ENCODE measurements at places on chromosomes 1 and 21. TPM values are rescaled to one million over a fixed set of nuclear protein-coding genes. Genes with fewer than 3 reads are reported as not detected.

DNA sequence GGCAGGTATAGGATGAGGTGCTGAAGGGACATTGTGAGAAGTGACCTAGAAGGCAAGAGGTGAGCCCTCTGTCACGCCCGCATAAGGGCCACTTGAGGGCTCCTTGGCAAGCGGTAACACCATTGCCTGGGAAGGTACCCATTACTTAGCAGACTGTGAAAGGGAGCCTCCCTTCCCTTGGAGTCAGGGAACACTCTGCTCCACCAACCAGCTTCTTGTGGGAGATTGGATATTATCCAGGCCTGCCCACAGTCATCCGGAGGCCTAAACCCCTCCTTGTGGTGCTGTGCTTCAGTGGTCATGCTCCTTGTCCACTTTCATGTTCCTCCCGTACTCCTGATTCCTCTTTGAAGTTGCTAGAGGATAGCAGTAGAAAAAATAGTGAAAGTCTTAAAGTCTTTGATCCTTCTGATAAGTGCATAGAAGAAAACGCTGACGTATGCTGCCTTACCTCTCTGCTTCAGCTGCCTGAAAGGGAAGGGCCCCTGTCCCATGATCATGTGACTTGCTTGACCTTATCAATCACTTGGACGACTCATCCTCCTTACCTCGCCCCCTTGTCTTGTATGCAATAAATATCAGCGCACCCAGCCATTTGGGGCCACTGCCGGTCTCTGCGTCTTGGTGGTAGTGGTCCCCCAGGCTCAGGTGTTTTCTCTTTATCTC, 16.0 kb downstream of the RBBP4 start:
- no peak for DNase-seq

DNA sequence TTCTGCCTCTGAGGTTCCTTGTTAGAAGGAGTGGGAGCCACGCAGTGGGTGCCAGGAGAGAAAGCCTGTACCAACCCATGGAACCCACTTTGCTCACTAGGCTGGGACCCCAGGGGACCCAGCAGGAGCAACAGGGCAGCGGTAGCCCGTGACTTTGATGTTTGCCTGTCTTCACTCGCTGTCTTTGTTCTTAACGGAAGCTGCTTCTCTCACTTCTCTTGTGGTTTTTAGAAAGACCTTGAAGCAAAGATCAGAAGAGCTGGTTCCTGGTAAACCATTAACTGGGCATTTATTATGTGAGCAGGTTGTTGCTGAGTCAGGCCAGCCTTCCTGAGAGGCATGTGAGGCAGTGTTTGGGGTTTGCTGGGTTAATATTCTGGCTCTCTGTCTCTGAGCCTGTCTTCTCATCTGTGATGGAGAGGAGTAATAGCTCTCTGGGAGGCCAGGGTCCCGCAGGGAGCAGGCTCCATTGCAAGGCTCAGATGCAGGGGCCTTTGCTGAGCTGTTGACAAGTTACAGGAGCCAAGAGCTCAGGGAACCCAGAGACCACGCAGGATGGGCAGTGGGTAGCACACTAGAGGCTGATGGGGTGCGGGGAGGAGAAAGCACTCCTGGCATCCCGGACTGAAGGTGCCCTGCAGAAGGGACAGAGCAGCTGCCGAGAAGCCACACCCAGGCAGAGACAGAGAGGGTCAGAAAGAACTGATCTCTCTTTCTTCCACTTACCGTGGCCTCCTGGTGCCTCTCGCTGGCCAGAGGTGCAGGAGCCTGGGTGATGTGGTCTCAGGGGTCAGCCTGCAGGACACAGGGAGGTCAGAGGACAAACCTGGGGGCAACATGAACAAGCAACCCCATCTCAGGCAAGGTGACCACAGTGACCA, 367.5 kb upstream of the C1orf174 start:
- DNase-seq, result no peak

DNA sequence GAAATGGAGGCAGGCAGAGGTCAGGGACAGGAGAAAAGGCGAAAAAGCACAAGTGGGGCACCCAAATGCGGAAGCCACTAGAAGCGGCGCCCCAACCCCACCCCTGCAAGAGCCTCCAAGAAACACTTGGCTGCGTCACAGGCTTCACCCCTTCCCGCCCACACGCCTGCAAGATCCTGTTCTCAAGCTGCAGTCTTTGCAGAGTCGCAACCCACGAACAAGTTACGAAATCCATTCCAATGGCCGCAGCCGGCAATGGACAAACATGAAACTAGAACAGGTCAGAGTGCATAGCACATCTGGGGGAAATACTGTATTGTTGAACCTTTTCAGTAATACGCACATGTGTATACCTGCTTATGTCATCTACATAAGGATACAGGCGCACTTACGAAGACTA, 103.6 kb downstream of the PSMG1 start:
- peak; percentile 58 for DNase-seq

DNA sequence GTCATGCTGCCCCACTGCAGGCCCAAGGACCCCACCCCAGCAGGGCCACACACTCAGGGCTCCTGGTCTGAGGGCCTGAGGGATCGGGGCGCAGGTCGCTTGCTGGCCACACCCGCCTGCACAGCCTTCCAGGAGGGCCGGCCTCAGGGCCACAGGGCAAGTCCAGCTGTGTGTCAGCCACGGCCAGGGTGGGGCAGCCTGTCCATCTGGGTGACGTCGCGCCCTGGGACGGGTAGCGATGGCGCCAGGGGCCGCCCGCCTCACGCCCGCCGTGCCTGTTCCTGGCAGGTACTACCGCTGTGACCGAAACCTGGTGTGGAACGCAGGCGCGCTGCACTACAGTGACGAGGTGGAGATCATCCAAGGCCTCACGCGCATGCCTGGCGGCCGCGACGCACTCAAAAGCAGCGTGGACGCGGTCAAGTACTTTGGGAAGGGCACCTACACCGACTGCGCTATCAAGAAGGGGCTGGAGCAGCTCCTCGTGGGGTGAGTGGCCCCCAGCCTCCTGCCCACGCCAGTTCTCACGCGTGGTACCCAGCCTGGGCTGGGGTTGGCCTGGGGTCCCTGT, 2.5 kb downstream of the COL6A1 start:
- no peak for DNase-seq

DNA sequence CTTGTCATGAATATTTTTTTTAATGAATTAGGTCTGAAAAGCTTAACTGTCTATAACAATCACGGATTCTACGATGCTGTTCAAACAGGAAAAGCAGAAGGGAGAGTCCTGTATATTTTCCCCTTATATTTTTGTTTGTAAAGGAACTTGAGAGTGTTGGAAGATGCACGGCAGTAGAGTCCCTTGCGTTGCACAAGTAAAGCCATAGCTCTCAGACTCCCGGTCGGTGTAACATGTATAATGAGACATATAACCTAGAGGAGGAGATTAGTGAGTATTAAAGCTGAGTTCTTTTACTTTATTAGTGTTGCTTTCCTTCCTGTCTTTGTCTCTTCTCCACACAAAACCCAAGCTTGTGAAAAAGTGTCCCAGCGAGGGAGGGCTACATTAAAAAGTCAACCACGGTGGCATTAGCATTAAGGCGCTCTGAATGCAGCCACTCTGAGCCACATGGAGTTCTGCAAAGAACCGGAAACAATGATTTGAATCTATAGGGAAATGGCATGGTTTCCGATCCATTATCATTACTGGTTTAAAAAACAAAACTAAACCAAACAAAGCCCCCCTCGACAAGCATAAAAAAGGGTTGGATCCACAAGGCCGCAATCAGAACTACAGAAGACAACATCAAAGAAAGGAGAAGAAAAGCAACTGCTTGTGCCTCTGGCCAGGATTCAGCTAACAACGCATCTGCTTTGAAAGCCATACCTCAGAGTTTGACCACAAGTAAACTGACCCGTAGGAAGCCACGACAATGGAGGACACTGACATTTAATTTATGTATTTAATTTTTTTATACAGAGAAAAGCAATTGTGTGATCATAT, 356.8 kb downstream of the LMO4 start:
- no peak for DNase-seq

DNA sequence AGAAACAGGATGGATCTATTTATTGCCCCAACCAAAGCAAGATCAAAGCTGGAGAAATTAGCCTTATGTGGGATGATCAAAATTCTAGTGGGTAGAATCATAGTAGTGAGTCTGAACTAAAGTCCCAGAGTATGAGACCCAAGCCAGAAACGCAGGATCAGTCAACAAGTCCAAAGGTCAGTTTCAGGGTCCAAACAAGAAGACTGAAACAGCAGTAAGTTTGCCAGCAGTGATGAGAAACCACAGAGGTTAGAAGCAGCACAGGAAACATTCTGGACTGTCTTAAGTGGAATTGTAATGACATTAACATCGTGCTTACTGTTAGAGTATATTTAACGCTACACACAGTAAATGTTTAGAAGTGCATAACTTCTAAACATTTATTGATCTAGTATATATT, 251.0 kb downstream of the LRRIQ3 start:
- DNase-seq, result no peak

GRCh38 chr1:10106756-10107475, 74.2 kb downstream of the UBE4B start:
- DNase-seq, result no peak

DNA sequence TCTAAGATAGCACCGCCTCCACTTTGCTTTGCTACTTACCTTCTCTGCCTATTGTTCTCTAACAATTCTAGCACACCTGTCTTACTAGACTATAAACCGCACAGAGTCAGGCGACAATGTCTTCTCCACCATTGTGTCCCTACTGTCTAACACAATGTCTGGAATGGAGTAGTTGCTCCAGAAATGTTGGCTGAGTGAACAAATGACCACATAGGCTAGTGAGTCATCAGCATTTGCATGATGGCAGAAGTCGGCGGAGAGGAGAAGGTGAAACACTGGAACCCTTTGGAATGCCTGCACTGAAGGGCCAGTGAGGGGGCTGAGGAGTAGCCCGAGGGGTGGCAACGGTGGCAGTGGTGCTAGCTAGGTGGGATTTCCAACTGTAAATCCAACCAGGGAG, 14.0 kb upstream of the PABPC4 start:
- no peak for DNase-seq

- no peak for DNase-seq
Observed at GRCh38 chr1:5885471-5886139, 106.6 kb downstream of the NPHP4 start.

DNA sequence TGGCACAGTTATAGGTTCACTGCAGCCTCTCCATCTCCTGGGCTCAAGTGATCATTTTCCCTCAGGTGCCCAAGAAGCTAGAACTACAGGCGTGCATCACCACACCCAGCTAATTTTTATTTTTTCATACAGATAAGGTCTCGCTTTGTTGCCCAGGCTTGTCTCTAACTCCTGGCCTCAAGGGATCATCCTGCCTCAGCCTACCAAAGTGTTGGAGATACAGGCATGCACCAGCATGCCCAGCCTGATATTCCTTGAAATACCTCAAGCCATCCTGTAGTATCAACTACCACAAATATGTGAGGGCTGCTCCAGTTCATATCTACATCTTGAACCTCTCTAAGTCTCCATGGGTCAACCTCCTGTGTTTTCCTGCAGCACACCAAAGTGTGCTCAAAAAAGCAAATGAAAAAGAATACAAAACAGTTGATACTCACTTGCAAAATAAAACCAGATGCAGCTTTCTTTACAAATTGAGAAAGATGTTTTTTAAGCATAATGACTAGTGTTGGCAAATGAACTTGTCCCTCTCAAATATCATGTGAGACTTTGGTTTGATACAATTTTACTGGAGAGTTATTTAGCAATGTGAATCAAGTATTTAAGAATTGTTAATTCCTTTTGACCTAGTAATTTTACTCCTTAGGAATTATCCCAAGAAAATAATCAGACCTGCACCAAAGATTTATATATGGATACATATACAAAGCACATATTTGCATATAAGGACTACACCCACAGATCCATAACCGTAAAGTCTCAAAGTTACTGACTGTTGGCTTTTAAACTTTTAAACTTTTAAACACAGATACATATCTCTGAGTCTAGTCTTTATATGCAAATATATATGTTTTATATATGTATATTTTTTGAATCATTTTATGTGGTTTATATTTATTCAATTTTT, 197.7 kb downstream of the NRIP1 start:
- no peak for DNase-seq

GRCh38 chr1:59761443-59761842, 53.3 kb upstream of the HOOK1 start:
- no peak for DNase-seq

DNA sequence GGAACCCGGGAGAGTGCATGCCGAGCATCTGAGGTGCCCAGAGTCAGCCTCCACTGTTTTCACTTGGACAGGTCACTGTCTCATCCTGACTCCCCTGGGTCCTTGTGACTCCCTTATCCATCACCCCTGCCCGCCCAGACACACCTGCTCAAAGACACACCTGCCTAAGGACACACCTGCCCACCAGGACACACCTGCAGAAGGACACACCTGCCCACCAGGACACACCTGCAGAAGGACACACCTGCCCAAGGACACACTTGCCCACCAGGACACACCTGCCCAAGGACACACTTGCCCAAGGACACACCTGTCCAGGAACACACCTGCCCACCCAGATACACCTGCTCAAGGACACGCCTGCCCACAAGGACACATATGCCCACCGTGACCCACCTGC, 70.8 kb upstream of the ARHGEF16 start:
- no peak for DNase-seq

ECM1 gene
- 11.1 TPM for total RNA-seq

TTC22 gene
- total RNA-seq, result not detected

LCE2C gene
- not detected for total RNA-seq

NOS1AP gene
- 4.6 TPM for total RNA-seq

Data from tibial nerve (tissue), 4 donors.